ENCODE measurements at places on chromosomes 11 and 22. TPM values are rescaled to one million over a fixed set of nuclear protein-coding genes. Genes with fewer than 3 reads are reported as not detected.

The SLC7A4 gene
- total RNA-seq: 0.41 TPM

The THRSP gene
- not detected for total RNA-seq

GRCh38 chr11:18722293-18722637 is 3.7 kb downstream of the IGSF22 start:
- H3K36me3 ChIP-seq: no peaks in the 10 kb centered on the region
- H3K27me3 ChIP-seq: no peaks in the 10 kb centered on the region
- no peak for DNase-seq
- H3K27ac ChIP-seq: no peak overlapping the region

The DNAL4 gene
- 11.3 TPM for total RNA-seq

DNA sequence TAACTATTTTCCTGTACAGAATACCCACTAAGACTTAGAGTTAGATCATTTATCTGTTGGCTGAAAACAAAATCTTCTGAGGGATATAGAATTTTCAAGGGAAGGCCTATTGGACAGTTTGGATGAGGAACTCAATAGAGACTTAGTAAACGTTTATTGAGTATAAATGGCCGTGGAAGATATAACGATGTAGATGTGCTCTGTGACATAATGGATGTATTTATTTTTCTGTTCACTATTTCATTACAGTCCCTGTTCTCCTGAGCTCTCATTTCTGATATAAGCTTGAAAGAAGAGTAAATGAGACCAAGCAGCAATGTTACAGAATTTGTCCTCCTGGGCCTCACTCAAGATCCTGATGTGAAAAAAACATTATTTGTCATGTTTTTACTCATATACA is at the start of gene OR4A16:
Gene OR4A16, plus strand, starts transcription at position 301 of the 400 bp plus-strand sequence. Its CDS starts 0 bp downstream, at position 301.
- no peaks in the 10 kb centered on the region for H3K36me3 ChIP-seq
- DNase-seq: no peak
- no peak within 1 kb of the TSS for H3K27ac ChIP-seq
- no peaks in the 10 kb centered on the region for H3K27me3 ChIP-seq
- no peak within 1 kb of the TSS for H3K4me3 ChIP-seq
- no peaks in the 10 kb centered on the region for H3K4me1 ChIP-seq

GRCh38 chr11:69260622-69261021 is 33.3 kb upstream of the MYEOV start:
- H3K36me3 ChIP-seq: no peaks in the 10 kb centered on the region
- no peaks in the 10 kb centered on the region for H3K4me1 ChIP-seq
- no peak overlapping the region for H3K27ac ChIP-seq
- H3K4me3 ChIP-seq: no peak overlapping the region
- H3K27me3 ChIP-seq: peaks cover 18% of the 10 kb centered on the region
- DNase-seq: no peak

DNA sequence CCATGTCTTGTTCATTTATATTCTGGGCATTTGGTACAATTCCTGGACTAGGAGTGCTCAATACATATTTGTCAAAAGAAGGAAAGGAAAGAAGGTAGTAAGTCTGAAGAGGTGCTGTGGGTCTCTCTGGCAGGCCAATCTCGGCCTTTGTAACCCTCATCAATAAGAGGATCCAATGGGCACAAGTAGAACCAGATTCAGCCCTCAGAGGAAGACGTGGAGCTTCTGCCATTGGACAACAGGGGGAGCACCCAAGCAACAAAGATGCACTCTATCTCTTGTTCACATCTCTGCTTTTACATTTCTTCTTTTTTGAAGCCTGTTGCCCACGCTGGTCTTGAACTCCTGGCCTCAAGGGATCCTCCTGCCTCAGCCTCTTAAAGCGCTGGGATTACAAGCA is 2.2 kb upstream of the VPS11 start:
- H3K27me3 ChIP-seq: no peaks in the 10 kb centered on the region
- DNase-seq: peak; percentile 2

The TPBGL gene
- total RNA-seq: 0.13 TPM

DNA sequence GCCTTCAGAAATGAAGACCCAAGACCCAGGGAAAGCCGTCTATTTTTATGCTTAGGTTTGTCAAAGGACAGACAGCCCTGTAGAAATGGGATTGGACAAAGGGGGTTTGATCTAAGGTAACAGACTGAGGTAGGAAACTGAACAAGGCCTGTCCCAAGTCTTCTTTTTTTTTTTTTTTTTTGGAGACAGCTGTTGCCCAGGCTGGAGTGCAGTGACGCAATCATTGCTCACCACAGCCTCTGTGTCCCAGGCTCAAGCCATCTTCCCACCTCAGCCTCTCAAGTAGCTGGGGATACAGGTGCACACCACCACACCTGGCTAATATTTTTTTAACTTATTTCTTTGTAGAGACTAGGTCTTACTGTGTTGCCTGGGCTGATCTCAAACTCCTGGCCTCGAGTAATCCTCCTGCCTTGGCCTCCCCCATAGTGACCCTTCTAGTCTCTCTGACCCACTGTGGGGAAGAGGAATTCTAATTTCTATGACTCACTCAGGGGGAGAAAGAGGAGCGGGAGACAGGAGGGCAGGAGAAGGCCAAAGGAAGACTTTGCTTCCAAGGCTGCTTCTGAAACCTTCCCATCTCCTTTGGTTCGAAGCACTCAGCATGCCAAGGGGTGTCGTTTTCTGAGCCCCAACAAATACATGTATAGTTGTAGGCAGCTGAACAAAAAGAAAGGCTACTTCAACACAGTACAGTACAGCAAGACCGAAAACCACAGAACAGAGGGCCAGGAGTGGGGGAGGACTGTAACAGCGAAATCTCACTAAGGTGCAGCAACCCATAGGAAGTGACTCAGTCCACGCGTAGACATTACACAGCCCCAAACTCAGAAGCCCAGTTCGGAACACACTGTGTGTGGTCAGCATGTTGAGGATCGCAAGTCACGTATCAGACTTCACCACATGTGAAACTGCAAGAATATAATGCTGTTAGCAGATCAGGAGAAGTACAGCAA is 872 bp downstream of the TMA7B start:
- no peaks in the 10 kb centered on the region for H3K27me3 ChIP-seq
- H3K4me1 ChIP-seq: peaks cover 64% of the 10 kb centered on the region
- H3K27ac ChIP-seq: peak overlapping the region; percentile 66
- H3K36me3 ChIP-seq: peaks cover 16% of the 10 kb centered on the region

DNA sequence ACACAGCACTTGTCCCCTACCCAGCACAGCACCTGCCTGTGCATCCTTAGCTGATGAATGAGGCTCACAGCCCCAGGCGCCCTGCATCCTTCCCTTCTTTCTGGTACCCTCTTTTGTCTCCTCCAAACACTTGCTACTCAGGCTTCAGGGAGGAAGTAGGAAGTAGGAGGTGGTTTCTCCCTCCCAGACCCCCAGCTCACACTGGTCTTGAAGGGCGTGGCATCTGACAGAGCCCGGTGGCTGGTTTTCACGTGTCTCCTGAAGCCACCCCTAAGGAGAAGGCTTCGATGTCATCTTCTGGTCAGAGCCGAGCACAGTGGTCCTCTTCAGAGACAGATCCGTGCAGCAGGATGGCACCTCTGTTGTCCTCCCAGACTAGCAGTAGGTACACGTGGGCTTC is 109.8 kb downstream of the PTPRJ start:
- peaks cover 5% of the 10 kb centered on the region for H3K4me1 ChIP-seq
- no peak for DNase-seq
- H3K36me3 ChIP-seq: peaks cover 2% of the 10 kb centered on the region
- no peaks in the 10 kb centered on the region for H3K27me3 ChIP-seq

GRCh38 chr22:30305519-30305905 is 16.2 kb upstream of the CASTOR1 start:
- peak overlapping the region; percentile 86 for H3K27ac ChIP-seq
- peaks cover 6% of the 10 kb centered on the region for H3K36me3 ChIP-seq
- DNase-seq: peak; percentile 54
- peaks cover 90% of the 10 kb centered on the region for H3K4me1 ChIP-seq

GRCh38 chr11:93861808-93862207 is 11.4 kb upstream of the VSTM5 start:
- H3K4me1 ChIP-seq: no peaks in the 10 kb centered on the region
- no peak overlapping the region for H3K27ac ChIP-seq
- H3K36me3 ChIP-seq: no peaks in the 10 kb centered on the region
- H3K27me3 ChIP-seq: no peaks in the 10 kb centered on the region

- no peaks in the 10 kb centered on the region for H3K27me3 ChIP-seq
- H3K36me3 ChIP-seq: no peaks in the 10 kb centered on the region
- no peak overlapping the region for H3K27ac ChIP-seq
- H3K4me3 ChIP-seq: no peak overlapping the region
- no peaks in the 10 kb centered on the region for H3K4me1 ChIP-seq
Observed at GRCh38 chr11:117654281-117655255, 142.4 kb downstream of the DSCAML1 start.
